ENCODE measurements at places on chromosomes 2 and 18.

- DNase-seq = no peak
These were observed 70.4 kb downstream of the ZNF521 start for GRCh38 chr18:25281556-25281955.

GRCh38 chr2:224987733-224988132, 54.5 kb downstream of the DOCK10 start:
- DNase-seq = no peak

DNA sequence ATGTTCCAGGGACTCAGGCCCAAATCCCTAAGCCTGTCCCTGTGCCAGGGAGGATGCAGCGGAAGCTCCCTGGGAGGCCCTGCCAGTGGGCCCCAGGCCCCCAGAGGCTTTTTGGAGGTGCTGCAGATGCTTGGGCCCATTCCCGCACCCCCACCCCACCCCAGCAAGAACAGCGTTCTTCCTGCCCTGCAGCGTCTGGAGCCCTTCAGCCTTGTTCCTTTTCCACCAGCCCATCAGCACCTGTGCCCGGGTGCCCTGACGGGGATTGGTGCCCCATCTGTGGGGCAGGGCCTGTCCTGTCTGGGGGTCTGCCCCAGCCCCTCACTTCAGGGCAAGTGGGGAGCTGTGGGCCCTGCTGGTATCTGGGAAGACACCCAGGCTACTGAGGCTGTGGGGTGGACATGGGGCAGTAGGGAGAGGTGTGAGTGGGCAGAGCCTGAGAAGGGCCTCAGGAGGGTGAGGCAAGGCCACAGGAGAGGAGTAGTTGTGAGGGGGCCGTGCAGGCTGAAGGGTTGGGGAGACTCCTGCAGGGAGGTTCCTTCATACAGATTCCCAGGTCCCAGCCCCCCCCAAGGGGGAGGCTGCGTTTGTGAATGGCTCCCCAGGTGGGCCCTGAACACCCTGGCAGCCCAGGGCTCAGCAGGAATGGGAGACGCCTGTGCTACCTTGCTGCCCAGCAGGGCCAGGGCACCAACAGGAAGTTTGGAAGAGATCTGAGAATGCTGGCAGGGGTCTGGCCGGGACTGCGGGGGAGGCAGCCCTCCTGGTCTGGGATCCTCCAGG, 2.4 kb downstream of the RNPEPL1 start:
- no peak for DNase-seq

- DNase-seq = no peak
These were observed 404.0 kb downstream of the TMEM182 start for GRCh38 chr2:103165836-103166235.

Measured in activated T-cell treated with anti-CD3 and anti-CD28 coated beads for 24 hours (primary cell).